ENCODE measurements at places on chromosomes 13 and 19.

DNA sequence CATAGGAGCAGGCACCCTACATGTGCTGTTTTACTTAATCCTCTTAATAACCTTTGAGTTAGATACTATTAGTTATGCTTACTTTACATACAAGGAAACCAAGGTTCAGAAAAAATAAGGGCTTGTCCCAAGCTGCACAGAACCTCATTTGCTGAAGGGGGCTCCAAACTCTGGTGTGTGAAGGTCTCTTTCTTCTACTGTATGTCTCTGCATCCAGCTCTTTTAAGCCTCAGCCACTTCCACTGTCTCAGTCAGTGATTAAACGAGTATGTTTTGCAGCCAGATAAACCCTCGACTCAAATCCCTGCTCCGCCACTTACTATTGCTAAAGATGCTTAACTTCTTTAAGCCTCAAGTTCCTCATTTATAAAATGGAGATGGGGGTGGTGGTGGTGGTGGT is 112.4 kb upstream of the WASF3 start:
- DNase-seq, result no peak

- DNase-seq, result no peak
These were observed 45.9 kb downstream of the COG3 start for GRCh38 chr13:45510672-45511071.

DNA sequence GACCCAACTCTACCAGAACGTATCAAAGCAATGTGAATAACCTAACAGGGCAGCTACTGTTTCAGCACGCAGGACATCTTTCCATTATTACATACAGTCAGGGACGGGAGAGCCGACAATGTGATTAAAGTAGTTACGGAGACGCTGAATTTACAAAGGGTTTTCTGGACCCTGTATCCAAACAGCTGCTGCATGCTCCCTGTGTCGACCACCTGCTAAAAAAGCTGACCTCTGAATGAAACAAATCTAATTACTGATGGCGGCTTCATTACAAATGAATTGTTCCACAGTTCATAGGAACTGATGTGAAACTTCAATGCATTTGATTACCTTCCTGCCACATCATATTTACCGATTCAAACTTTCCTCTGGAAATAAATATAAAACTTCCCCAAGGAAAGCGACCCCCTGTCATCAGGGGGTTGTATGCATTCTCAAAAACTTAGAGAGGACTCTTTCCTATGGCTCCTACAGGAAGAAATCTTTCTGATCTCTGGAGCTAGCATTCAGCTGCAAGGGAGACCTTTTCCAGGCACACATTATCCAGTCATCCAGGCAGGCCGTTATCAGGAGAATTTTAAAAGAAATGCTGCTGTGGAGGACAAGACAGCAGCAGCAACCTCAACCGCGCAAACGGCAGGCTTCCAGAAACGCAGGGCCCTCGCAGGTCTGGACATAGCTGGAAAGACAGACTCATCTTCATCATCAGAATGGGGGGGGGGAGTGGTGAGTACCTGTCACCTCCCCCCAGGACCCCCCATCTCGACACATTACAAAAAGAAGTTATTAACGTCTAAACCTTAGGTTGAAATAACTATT is 3.1 kb downstream of the EFNB2 start:
- no peak for DNase-seq

DNA sequence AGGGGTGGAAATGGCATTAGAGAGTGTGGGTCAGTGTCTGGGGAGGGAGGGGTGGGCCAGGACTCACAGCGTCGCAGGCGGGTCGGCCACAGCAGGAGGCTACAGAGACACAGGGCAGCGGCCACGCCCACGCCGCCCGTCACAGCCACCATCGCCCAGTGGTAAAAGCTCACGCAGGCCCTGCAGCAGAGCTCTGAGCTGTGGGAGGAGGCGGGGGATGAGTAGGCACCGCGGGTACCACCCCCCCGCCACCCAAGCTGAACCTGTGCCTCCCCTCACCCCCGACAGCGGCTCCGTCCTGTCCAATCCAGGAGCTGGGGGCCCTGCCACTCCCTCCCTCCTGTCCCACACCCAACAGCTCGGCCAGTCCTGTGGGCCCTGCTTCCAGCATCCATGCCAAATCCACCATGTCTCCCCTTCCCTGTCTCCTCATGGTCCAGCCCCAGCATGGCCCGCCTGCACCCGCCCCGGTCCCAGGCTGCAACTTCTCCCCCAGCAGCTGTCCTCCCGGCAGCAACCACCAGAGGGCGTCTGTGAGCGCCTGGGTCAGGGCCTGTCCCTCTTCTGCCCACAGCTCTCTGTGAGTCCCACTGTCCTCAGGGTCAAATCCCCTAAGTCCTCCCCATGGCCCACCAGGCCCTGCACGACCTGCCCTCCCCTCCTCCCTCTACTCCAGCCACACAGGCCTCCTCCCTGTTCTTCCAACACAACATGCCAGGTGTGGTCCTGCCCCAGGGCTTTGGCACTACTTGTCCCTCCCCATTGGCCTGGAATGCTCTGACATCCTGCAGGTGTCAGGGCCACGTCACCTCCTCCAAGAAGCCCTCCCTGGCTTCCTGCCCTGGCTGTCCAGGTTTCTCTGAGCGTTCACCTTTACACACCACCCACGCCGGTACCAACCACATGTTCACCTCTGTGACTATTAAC is 6.0 kb downstream of the TEKTIP1 start:
- peak; percentile 54 for DNase-seq

DNA sequence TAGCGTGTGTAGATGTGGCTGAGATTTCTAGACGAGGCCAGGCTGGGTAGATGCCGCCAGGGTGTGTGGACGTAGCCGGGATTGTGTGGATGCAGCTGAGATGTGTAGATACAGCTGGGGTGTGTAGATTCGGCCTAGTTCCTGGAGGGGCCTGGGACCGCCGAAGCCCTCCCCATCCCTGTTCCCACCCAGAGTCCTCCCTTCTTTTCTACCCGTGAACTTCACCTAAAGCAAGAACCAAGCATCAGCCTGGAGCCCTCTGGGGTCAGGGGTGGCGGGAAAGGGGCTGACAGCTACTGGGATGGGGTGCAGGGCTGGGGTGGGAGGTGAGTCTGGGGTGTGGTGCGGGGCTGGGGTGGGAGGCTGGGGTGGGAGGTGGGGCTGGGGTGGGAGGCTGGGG is 768 bp downstream of the TMPRSS9 start:
- DNase-seq, result no peak

DNA sequence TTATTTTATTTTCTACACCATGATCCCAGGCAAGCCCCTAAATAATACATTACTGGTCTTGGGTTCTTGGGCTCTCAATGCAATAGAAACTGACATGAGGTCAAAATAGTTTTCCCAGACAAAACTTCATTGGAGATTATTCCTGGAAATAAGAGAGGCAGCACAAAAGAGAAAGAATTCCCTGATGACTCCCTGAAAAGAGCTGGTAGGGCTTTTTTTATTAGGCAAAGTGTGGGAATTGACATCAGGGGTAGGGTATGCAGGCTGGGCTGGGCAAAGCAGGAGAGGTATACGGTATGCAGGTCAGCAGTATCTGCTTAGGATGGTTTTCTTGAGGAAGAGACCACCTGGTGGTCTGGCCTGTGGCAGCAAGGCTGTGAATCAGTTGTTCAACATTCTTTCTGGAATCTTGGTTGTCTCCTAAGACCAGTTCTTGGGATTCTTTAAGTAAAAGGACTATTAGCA is 9.3 kb upstream of the IGFL3 start:
- no peak for DNase-seq

DNA sequence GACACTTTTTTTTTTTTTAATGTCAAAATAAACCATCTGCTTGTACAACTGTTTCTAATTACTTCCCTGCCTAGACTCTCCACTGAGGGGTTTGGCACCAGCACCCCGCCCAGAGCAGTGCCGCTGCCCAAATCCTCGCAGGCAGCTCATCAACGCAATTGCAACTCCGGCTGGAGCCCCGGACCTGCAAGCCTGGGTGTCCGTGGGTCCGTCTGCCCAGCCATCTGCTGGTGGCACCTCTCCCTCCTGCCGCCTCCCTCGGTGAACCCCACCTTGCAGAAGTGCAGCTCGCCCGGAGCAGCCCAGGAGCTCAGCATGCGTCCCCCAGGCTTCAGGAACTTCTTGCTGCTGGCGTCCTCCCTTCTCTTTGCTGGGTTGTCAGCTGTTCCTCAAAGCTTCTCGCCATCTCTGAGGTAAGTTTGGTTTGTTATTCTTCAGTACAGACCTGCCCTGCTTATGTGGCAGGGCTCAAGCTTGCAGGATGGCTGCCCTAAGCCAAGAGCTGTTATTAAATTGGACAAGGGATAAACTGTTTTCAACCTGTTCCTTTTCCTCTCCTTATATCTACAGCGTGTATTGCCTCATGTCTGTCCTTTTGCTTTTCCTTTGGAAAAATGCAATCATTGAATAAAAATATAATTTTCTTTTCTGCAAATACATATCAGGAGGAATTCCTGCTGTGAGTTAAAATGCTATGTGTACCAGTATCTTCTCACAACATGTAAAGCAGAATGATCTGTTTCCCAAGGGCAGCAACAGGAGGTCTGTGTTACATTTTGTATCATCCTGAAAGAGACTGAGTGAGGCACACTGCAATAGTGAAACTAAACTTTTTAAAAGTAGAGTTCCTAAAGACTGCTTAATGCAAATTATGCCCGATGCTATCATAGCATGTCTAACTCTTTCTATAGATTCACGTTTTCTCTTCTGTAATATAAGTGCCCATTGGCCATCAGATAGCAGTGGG is at the start of gene ITGBL1:
Gene ITGBL1, plus strand, starts transcription at position 157 of the 967 bp plus-strand sequence. Its CDS starts 159 bp downstream, at position 316.
- DNase-seq, result no peak

GRCh38 chr13:33015791-33016323 is 366 bp upstream of the KL start:
- DNase-seq, result no peak

- peak; percentile 40 for DNase-seq
These were observed 926 bp downstream of the PRR12 start for GRCh38 chr19:49591731-49592485.

Measured in stimulated activated CD4-positive, alpha-beta T cell treated with anti-CD3 and anti-CD28 coated beads, Interleukin-4, amount 100 ng/mL, for 4 hours (primary cell).